ENCODE measurements at places on chromosomes 5 and 9.

DNA sequence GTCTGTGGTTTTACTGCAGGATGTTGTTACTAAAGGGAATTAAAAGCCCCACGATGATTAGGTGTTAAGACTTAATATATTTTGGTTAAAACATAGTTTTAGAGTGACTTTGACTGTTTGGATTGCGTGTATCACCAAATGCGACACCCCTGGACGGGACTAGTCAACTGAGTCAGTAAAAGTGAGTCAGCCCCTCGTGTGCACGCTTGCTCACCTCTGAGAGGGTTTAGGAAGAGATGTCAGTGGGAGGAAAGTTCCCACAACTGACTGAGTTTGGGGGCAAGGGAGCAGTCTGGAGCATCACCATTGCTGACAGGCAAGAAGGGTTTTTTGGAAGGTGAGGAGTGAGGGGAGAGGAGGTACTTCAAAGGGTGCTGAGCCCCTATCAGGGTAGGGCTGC is 14.4 kb upstream of the DMRT3 start:
- DNase-seq, result no peak

GRCh38 chr9:6945816-6946215 is 188.0 kb downstream of the KDM4C start:
- no peak for DNase-seq

DNA sequence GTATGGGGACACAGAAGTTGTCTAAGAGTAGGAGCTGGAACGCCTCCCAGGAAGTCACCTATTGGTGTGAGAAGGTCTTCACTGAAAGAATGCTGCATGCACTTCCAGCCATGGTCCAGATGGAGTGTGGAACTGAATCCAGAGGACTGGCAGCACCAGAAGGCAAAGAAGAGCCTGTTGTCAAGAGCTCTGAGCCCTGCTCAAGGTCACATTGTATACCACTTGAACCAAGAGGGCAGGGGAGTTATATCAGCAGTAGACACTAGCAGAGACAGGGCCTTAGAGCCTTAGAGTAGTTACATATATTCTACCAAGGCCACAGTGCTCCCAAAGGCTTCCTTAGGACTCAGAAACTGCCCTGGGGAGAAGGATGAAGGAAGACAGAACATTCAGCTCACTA is 130.8 kb upstream of the POC5 start:
- DNase-seq, result no peak

DNA sequence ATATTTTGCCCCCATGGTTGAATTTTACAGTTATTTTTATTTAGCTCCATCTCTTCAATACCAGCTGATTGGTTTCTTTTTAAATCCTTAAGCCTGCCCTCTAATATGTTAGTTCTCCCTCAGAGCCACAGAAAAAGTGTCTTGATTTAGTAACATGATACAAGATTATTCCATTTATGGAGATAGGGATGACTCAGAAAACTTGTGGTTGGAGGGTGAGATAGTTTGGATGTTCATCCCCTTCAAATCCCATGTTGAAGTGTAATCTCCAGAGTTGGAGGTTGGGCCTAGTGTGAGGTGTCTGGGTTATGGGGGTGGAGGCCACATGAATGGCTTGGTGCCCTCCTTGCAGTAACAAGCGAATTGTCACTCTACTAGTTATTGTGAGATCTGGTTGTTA is 115.7 kb downstream of the FBXO38 start:
- DNase-seq, result no peak

GRCh38 chr9:107750741-107751566 is 261.4 kb upstream of the KLF4 start:
- peak; percentile 82 for DNase-seq

GRCh38 chr9:133997584-133997983 is 5.5 kb upstream of the VAV2 start:
- DNase-seq, result no peak

- peak; percentile 43 for DNase-seq
These were observed 16.1 kb upstream of the NEUROG1 start for GRCh38 chr5:135551593-135552447.

- no peak for DNase-seq
These were observed 69.2 kb downstream of the ANGPTL2 start for GRCh38 chr9:127053057-127053821.

DNA sequence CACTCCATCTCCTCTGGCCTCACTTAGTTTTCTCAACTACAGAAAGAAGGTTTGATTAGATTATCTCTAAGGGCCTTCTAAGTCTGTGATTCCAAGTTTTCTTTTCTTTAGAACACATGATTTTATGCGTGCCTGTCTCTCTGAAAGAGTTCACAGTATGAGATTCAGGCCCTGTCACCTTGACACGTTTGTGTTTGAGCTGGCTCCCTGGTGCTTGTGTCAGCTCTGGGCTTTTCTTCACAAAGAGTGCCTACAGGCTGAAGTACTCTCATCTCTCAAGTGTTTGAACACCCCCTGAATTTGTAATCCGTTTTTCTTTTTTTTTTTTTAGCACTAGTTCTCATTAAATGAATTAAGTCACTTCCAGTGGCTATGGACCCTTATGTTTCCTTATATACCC is 306.9 kb upstream of the C9orf72 start:
- no peak for DNase-seq

DNA sequence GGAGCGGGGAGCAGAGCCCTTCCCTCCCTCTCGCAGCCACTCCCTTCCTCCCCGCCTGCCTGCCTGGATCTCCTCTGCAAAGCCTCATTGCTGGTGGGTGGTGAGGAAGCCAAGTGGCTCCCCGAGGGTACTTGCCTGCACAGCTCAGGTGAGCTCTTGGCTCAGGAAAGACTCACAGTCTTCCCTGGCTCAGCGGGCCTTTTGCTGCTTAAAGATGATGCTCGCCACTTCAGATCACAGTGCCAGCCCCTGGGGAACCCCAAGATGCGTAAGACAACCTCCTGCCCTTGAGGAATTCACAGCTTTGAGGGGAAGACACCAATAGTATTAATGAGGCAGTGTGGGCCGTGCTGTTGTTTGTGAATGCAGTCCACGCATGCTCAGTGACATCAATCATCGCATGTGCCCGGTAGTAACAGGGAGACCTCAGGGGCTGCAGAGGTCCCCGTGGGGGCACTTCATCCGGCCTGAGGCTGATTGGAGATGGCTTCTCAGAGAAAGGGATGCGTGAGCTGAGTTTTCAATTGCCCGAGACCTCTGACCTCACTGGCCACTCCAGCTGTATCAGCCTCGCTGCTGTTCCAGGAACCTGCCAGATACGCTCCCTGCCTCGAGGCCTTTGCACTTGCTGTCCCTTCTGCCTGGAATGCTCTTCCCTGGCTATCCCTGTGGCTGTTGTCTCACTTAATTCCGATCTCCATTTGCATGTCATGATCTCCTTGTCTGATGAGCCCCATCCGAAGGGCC is 36.8 kb downstream of the ERGIC1 start:
- no peak for DNase-seq

GRCh38 chr9:89880161-89880560 is 275.3 kb downstream of the GADD45G start:
- DNase-seq, result no peak

- DNase-seq, result no peak
These were observed 132.8 kb upstream of the MPDZ start for GRCh38 chr9:13412331-13412730.

- no peak for DNase-seq
These were observed at the start of gene CYSRT1 for GRCh38 chr9:137224830-137225694. Gene CYSRT1, plus strand, starts transcription at chr9:137225174. Its CDS starts 448 bp downstream, at chr9:137225622.
